ENCODE measurements at places on chromosomes 2 and 18. TPM values are rescaled to one million over a fixed set of nuclear protein-coding genes. Genes with fewer than 3 reads are reported as not detected.

Gene KIF5C
- 53.0 TPM for total RNA-seq

Gene WDR35
- total RNA-seq: 17.4 TPM

Gene EFHD1
- 5.9 TPM for total RNA-seq

Gene CHRNG
- not detected for total RNA-seq

Gene IL36B
- not detected for total RNA-seq

Gene CD8B
- not detected for total RNA-seq

Gene ASIC4
- 2.4 TPM for total RNA-seq

Gene ANKRD29
- 0.81 TPM for total RNA-seq

DNA sequence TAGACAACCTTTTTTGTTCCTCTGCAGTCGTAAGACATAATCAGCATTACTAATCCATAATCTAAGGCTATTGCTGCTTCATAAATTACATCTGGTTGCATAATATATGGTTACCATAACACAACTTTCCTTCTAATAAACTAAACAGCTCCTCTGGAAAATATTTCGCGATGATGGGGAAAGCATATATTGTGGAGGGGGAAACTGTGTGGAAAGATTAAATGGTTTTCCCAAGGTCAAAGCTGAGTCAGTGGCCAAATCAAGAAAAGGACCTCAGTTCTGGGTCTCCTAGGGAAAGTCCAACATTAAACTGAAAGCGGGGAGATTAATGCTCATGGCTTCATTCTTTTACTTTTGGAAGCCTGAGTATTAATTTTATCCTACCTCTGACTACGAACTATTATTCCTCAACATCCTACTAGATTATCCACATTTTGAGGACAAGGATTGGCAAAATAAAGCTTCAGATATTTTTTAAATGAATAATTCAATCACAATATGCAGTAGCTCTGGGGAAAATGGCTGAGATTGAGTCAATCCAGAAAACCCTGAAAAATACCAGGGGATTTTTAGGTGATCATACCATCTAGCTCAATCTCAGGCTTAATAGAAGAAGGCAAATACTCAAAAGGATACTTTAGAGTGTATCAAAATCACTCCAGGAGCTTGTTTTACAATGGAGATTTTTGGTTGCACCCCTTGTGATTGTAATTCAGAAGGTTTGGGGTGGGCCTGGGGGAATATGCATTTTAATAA is 33.8 kb upstream of the STK17B start:
- no peak for DNase-seq
- no peak overlapping the region for H3K4me3 ChIP-seq
- H3K4me1 ChIP-seq: no peaks in the 10 kb centered on the region
- H3K36me3 ChIP-seq: no peaks in the 10 kb centered on the region

DNA sequence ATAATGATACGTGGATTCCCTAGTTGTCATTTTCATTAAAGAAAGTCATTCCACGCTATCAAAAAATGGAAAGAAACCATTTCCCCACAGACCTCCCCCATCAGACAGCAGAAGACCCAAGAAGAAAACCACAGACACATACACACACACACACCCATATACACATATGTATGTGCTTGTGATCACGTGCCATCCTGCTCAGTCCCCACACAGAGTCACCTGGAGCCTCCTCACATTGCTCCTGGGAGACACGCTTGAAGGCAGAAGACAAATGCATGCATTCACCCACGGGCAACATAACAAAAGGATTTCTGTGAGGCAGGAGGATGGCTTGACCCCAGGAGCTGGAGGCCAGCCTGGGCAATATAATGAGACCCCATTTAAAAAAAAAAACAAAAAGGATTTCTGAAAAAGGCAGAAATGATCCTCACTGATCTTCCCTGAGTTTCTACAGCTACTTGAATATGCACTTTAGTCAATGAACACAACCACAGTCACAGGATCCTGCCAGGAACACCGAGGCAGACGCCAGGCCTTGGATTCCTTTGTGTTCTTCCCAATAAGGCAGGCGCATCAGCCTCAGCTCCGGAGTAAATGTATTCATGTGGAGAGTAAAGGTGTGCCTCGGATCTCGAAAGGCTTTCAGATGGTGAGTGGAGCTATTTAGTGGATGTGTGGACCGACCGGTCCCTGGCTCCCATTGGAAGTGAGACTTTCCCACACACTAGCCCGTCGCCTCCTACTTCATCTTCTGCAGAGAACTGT is 21.0 kb downstream of the TGFBRAP1 start:
- no peaks in the 10 kb centered on the region for H3K4me1 ChIP-seq
- H3K36me3 ChIP-seq: no peaks in the 10 kb centered on the region
- no peak for DNase-seq
- H3K27me3 ChIP-seq: no peaks in the 10 kb centered on the region
- H3K27ac ChIP-seq: no peak overlapping the region

GRCh38 chr2:96320728-96321622 is 4.1 kb upstream of the ITPRIPL1 start:
- DNase-seq: peak; percentile 69
- no peaks in the 10 kb centered on the region for H3K36me3 ChIP-seq
- peaks cover 17% of the 10 kb centered on the region for H3K4me1 ChIP-seq
- H3K27me3 ChIP-seq: peaks cover 76% of the 10 kb centered on the region

GRCh38 chr18:75083761-75084160 is 125.2 kb downstream of the PTGR3 start:
- H3K36me3 ChIP-seq: no peaks in the 10 kb centered on the region
- no peaks in the 10 kb centered on the region for H3K27me3 ChIP-seq
- no peak overlapping the region for H3K4me3 ChIP-seq
- no peak overlapping the region for H3K27ac ChIP-seq
- no peak for DNase-seq

GRCh38 chr2:46303822-46304221 is 6.6 kb downstream of the EPAS1 start:
- no peak overlapping the region for H3K27ac ChIP-seq
- no peaks in the 10 kb centered on the region for H3K4me1 ChIP-seq
- peaks cover 48% of the 10 kb centered on the region for H3K27me3 ChIP-seq
- no peaks in the 10 kb centered on the region for H3K36me3 ChIP-seq

GRCh38 chr2:100247256-100248043 is 74.9 kb downstream of the LONRF2 start:
- no peak for DNase-seq
- no peaks in the 10 kb centered on the region for H3K4me1 ChIP-seq
- H3K4me3 ChIP-seq: no peak overlapping the region

GRCh38 chr18:52433797-52434196 is 93.8 kb downstream of the DCC start:
- H3K27ac ChIP-seq: no peak overlapping the region
- H3K4me1 ChIP-seq: no peaks in the 10 kb centered on the region
- no peak for DNase-seq
- H3K4me3 ChIP-seq: no peak overlapping the region

GRCh38 chr2:226123300-226123699 is 676.3 kb downstream of the IRS1 start:
- DNase-seq: no peak
- no peak overlapping the region for H3K27ac ChIP-seq
- no peaks in the 10 kb centered on the region for H3K27me3 ChIP-seq
- no peak overlapping the region for H3K4me3 ChIP-seq
- H3K4me1 ChIP-seq: peaks cover 4% of the 10 kb centered on the region

- no peak for DNase-seq
- no peak overlapping the region for H3K4me3 ChIP-seq
- H3K4me1 ChIP-seq: no peaks in the 10 kb centered on the region
- H3K27ac ChIP-seq: no peak overlapping the region
These were observed 80.5 kb downstream of the EHBP1 start for GRCh38 chr2:62785810-62786597.

- no peaks in the 10 kb centered on the region for H3K4me1 ChIP-seq
- no peaks in the 10 kb centered on the region for H3K27me3 ChIP-seq
- H3K36me3 ChIP-seq: no peaks in the 10 kb centered on the region
- H3K4me3 ChIP-seq: no peak overlapping the region
- no peak for DNase-seq
These were observed 446.2 kb upstream of the SLC14A2 start for GRCh38 chr18:45168866-45169600.

GRCh38 chr2:169979025-169979424 is 151.8 kb downstream of the UBR3 start:
- H3K27ac ChIP-seq: no peak overlapping the region
- H3K36me3 ChIP-seq: peaks cover 12% of the 10 kb centered on the region
- H3K4me1 ChIP-seq: no peaks in the 10 kb centered on the region
- no peak overlapping the region for H3K4me3 ChIP-seq
- H3K27me3 ChIP-seq: no peaks in the 10 kb centered on the region
- no peak for DNase-seq

- DNase-seq: no peak
- no peaks in the 10 kb centered on the region for H3K27me3 ChIP-seq
- H3K36me3 ChIP-seq: no peaks in the 10 kb centered on the region
- H3K4me3 ChIP-seq: no peak overlapping the region
These were observed 4.4 kb downstream of the REV1 start for GRCh38 chr2:99485411-99485810.

GRCh38 chr2:54845094-54845493 is 121.6 kb downstream of the EML6 start:
- H3K4me3 ChIP-seq: no peak overlapping the region
- peaks cover 5% of the 10 kb centered on the region for H3K4me1 ChIP-seq
- no peaks in the 10 kb centered on the region for H3K36me3 ChIP-seq

- DNase-seq: no peak
- H3K4me3 ChIP-seq: no peak overlapping the region
- no peaks in the 10 kb centered on the region for H3K27me3 ChIP-seq
- no peak overlapping the region for H3K27ac ChIP-seq
- no peaks in the 10 kb centered on the region for H3K36me3 ChIP-seq
These were observed 373.6 kb upstream of the ST6GAL2 start for GRCh38 chr2:107259408-107260195.

GRCh38 chr2:174326161-174327020 is 8.4 kb upstream of the SP9 start:
- peaks cover 22% of the 10 kb centered on the region for H3K4me1 ChIP-seq
- no peaks in the 10 kb centered on the region for H3K36me3 ChIP-seq
- H3K4me3 ChIP-seq: peak overlapping the region; percentile 55
- peak; percentile 67 for DNase-seq

DNA sequence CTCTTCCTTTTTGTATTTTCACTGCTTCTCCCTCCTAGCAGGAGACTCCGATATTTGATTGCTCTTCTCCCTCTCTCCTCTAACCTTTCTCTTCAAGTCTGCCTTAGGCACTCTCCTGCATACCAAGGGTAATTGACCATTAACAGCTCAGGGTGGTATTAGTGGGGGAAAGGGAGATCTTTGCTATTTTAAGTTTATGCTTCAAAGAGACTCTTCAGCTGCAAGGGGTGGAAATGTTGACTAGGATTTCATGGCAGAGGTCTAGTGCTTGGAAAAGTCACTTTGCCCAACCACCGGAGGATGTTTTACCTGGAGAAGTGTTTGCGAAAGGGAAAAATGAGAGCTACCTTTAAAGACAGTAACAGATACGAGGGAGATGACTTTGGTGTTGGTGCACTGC is 453.7 kb downstream of the SLC4A3 start:
- H3K27ac ChIP-seq: no peak overlapping the region
- H3K4me3 ChIP-seq: no peak overlapping the region
- peaks cover 49% of the 10 kb centered on the region for H3K4me1 ChIP-seq
- no peaks in the 10 kb centered on the region for H3K36me3 ChIP-seq
- DNase-seq: peak; percentile 51

GRCh38 chr2:240760121-240760520 is 59.9 kb downstream of the KIF1A start:
- no peak for DNase-seq
- H3K27ac ChIP-seq: no peak overlapping the region
- H3K4me1 ChIP-seq: no peaks in the 10 kb centered on the region
- H3K4me3 ChIP-seq: no peak overlapping the region
- no peaks in the 10 kb centered on the region for H3K27me3 ChIP-seq
- no peaks in the 10 kb centered on the region for H3K36me3 ChIP-seq
